ENCODE measurements at places on chromosomes 6 and 20.
A peak's percentile ranks its signal among the peaks of the same experiment; 100 is the strongest.

- DNase-seq, result no peak
These were observed 32.3 kb upstream of the DUSP22 start for GRCh38 chr6:259901-260508.

- DNase-seq, result no peak
These were observed 50.8 kb upstream of the MCUR1 start for GRCh38 chr6:13865141-13865540.

DNA sequence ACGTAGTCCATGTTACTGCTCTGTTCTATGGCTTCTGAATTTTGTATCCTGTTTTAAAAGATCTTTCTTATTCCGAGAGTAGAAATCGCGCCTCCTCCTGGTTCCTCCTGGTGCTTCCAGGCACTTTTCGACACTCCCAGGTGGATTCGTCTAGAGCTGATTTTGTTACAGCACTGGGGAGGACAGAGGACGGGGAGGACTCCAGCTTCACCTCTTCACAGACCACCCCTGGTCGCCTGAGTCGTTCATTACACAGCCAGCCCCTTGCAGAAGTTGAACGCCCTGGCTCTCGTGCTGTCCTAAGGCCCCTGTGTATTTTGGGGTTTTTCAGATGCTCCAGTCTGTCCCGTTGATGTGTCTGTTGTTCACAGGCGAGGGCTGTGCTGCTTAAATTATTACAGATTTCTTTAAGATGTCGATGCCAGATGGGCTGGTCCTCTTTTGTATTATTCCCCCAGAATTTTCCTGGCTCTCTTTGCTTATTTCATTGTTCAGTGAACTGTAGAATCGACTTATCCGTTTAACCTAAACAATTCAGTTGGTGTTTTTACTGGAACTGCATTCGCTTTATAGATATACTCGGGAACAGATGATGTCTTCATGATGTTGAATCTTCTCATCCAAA is 30.5 kb downstream of the COL20A1 start:
- DNase-seq, result no peak

DNA sequence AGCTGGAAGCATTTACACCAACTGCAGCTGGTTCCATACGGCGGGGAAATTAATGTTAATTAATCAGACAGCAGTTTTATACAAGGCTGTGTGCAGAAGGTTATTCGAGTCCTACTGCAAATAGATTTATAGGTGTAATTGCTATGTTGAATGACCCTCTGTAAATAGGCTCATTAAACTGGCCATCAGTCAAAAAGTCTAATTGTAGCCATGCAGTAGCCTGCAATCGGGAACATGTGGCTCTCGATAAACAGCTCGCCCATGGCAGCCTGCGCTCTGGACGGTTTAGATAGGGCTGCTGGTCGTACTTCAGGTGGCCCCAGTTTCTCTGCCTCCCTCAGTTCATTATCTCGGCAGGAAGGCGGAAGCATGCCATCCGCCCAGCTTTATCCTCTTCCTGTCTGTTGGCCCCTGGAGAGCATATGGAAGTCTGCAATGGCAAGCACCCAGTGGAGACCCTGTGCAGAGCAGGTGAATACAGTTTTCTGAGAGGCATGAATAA is 143.2 kb downstream of the MBOAT1 start:
- no peak for DNase-seq

DNA sequence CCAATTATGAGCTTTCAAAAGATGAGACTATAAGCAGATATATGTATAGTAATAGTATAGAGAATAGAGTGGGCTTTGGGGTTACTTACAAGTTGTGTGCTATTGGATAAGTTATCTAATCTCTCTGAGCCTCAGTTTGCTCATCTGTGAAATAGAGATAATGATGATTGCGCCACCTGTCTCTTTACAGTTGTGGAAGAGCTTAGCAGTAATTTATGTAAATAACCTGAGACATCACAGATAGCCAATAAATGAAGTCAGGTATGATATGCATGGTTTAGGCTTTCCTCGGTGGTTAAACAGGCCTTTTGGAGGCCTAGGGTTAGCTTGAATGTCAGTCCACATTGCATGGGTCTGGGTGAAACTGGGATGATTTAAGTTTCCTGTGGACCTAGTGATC is 29.8 kb upstream of the SCUBE3 start:
- no peak for DNase-seq

- DNase-seq, result no peak
These were observed 263.0 kb downstream of the CDC5L start for GRCh38 chr6:44650495-44650894.

DNA sequence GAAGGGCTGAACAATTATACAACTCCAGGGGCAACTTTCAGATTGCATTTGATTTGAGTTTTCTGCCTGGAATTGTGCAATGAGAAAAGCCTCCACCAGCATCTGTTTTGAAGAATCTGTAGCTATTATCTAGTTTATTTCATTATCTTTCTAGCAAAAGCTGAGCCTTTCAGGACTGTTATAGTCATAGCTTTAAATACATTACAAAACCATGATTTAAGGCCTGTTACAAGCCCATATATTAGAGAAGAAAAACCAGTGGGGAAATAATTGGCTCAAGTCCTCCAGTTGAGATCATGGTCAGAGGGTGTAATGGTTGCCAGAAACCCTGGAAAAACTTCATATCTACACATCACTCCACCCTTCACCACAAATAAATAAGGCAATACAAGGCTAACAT is 676.2 kb downstream of the HDGFL1 start:
- no peak for DNase-seq

DNA sequence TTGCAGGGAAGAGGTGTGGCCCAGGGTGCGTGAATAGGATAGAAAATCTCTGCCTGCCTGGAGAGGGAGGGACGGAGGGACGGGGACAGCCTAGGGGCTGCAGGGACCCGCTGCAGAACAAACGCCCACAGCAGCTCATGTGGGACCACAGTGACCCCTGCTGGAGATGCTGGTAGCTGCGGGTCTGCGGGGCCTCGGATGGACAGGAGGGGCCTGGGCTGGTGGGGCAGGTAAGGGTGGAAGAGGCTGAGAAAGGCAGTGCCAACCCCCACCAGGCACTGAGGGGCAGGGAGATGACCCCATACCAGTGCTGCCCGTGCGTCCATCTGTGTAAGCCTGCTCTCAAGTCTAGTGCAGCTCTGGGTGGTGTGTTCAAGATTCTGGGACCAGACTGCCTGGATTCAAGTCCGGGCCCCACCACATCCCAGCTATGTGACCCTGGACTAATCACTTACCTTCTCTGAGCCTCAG is 39.4 kb downstream of the KIAA1755 start:
- DNase-seq, result peak; percentile 80

DNA sequence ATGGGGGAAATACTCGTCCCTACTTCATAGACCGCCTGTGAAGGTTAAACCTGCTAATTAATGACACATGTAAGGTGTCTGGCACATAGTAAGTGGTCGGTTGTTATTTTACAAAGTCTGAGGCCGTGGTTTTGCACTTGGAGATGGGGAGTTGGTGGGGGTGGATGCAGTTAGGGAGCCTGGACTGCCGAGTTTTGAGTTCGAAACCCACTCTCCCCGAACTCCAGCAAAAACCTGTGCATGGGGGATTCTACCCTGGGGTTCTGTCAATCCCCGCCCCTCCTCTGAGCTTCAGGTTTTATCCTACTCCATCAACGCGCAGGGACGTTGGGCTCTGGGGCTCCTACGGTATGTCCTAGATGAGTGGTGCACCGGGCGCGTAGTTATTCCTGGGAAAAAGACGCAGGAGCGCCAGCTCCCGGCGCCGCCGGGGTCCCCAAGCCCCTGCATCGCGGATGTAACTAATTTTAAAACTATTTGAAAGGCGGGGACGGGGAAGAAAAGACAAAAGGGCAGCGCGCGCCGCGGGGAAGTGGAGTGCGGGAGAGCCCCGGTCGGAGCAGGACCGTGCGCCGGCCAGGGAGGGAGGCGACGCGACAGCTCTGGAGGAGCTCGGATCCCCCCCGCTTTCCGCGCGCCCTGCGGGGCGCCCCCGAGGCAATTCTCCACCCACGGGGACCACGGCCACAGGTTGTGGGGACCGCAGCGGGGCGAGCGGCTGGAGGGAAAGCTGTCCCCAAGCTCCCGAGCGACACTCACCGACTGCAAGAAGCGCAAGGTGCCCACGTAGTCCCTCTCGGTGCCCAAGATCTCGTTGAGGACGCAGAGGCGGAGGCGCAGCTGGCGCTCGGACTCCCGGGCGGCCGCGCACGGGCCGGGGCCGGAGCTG is 672 bp downstream of the PREX1 start:
- DNase-seq, result peak; percentile 59

DNA sequence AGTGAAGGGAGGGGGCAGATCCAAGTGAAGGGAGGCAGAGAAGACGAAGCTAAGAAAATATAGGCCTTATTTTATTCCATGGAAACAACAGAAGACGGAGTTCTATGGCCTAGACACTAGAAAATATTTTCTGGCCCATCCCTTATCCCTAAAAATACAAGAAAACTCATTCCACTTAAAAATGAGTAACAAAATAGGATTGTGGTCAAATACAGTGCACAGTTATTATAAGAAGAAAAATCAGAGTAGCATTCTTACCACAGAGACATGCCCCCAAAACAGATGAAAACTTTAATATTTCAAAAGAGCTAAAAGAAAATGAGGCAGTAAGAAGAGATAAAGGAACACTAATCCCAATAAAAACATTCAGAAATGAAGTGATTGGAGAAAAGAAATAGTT is 202.9 kb downstream of the GMPR start:
- DNase-seq, result no peak

GRCh38 chr20:23071996-23072395 is 14.1 kb downstream of the CD93 start:
- DNase-seq, result no peak

- no peak for DNase-seq
These were observed 98.3 kb upstream of the CHD6 start for GRCh38 chr20:41716436-41716835.
